Activated CD4-positive, alpha-beta T cell treated with anti-CD3 and anti-CD28 coated beads for 1 hour (primary cell): ENCODE measurements at places on chromosomes 6 and 20.

- no peak for DNase-seq
Measured at GRCh38 chr6:83637953-83638352, 70.9 kb downstream of the SNAP91 start.

- no peak for DNase-seq
Measured at GRCh38 chr6:101668496-101669030, 275.1 kb downstream of the GRIK2 start.

DNA sequence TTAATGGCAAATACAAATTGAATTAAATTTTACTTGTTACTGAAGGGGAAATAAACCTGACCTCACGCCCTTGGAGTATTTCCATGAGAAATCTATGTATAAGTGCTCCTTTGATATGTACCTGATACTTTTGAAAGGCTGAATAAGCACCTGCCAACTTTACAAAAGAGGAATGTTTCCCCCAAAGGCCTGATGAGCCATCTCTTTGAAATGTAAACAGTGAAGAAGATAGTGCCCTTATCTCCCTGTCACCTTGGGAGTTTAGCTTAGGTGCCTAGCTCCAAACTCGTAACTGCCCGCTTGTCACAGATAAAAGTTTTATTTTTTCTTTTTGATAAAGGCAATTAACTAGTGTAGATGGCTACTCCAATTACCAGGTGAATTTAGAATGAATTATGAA is 1.1 kb upstream of the ZNF343 start:
- DNase-seq = no peak

- DNase-seq = no peak
Measured at GRCh38 chr20:8291873-8292272, 159.8 kb downstream of the PLCB1 start.

DNA sequence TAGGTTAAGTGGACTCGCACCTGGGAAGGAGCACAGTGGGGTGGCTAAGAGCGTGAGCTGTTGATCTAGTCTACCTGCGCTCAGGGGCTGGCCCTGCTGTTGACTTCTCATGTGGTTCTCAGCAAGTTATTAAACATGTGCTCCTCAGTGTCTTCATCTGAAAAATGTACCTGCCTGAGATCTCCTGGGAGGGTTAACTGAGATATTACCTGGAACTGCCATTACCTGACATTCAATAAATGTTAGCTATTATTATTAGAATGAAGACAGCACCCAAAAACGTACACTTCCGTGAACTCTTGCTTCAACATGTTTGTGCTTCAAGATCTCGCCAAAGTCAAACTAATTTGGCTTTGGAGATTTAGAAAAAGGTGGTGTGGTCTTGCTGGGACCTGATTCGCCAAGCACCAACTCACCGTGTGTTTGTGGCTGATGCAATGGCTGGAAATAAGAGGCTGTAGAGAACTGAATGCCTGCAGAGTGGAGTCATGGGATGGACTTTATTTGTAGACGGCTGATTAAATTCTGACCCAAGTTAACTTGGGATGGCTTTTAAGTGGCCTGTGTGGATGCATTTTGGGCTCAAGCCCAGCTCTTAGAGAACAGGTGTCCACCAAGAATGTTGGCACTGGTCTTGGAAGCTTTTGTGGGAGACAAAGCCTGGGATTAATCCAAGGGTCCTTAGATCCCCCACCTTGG is 692.9 kb downstream of the QKI start:
- DNase-seq = no peak
